ENCODE measurements at places on chromosomes 7 and 10.
A peak's percentile ranks its signal among the peaks of the same experiment; 100 is the strongest.

- no peak for DNase-seq
These were observed 5.7 kb downstream of the PANK1 start for GRCh38 chr10:89639326-89639725.

GRCh38 chr7:35380739-35381224 lies 126.9 kb upstream of the TBX20 start:
- no peak for DNase-seq

GRCh38 chr7:115133248-115133647 lies 211.4 kb downstream of the MDFIC start:
- DNase-seq, result no peak

DNA sequence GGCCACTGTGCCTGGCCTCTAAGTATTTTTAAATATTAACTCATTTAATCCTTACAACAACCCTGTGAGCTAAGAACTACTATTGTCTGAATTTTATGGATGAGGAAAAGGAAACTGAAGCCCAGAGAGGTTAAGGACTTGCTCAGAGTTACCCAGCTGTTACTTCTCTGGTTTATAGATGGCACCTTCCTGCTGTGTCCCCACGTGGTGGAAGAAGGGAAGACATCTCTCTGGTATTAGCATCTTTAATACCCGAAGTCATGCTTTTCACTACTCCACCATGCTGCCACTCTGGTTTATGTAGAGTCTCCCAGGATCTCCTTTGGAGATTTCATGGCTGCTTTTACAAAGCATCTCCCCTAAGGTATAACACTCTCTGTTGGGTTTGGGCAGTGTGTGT lies 105.5 kb upstream of the MKLN1 start:
- DNase-seq, result no peak

GRCh38 chr7:26667514-26668133 lies 196.8 kb downstream of the SKAP2 start:
- DNase-seq, result peak; percentile 5

DNA sequence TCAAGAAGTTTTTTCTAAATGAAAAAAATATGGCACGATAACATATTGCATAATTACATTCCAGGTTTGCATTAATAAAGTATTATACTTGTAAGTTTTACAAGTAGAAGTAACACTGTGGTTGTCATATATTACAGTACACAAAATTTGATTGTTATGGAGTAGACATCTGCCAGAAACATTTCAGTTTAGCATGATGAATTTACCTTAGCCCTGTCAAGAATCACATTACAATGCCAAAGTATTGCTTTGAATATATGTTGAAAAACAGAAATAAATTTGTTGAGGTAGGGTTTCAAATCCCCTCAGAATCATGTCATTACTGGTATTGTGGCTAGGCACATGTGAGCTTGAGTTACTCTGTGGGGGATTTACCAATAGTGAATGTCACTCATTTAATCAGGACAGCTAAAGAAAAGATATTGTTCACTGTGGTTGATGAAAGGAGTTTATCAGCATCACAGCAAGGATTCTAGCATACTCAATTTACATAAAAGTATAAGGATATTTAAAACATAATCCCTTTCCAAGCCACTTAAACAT lies 112.1 kb downstream of the MDFIC start:
- DNase-seq, result no peak

- DNase-seq, result no peak
These were observed 12.1 kb upstream of the RHBDD2 start for GRCh38 chr7:75866489-75867389.

DNA sequence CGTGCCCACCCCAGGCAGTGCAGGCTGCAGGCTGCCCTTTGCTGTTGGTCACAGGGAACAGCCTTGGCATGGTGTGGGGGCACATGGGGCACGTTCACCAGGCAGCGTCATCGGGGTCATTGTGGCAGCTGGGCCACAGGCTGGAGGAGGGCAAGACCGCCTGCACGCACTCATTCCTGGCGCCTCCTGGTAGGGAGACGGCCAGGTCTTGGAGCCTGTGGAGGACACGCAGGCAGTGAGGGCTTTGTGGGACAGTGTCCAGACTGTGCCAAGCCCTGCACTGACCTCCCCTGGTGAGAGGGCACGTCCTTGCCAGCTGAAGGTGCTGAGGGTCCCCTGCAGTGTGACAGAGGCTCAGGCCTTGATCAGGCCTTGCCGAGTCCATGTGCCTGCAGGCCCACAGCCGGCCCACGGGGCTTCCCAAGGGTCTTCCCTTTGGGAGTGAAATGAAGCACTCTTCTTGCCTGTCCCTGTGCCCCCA lies 76.4 kb downstream of the NKX6-2 start:
- DNase-seq, result no peak

DNA sequence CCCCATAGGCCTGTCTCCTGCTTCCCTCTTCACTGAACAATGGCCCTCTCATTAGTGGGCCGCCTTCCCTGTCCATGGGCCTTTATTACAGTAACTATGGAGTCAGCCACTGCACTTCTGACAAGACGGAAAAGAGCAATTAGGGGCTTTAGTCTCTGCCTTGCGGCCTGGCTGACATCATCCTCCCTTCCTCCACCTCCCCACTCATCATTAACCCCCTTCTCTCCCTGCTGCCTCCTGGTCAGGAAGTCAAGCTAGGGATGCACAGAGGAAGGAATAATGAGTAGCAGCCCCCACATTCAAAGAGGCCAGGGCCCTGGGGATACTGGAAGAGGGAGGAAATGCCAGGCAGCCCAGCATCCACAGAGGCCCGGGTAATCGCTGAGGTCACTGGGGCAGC lies 101.6 kb upstream of the PLXNA4 start:
- no peak for DNase-seq

- no peak for DNase-seq
These were observed 130.4 kb upstream of the STEAP4 start for GRCh38 chr7:88437132-88437531.

DNA sequence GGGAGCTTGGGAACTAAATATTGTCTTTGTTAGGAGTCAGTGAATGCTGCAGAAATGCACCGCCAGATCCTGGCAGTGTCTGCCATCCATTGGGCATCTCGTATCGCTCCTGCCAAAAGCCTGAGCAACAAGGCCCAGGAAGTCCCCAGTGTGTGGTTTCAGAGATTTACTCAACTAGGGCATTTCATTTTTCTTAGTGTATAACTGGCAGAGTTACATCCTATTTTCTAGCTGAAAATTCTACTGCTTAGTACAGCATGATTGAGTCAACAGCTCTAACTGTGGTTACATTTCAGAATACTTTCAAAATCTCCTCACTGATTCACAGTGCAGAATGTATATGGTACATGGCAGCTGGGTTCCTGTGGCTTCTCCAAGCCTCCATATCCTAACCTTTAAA lies 95.8 kb upstream of the CREB5 start:
- DNase-seq, result no peak

DNA sequence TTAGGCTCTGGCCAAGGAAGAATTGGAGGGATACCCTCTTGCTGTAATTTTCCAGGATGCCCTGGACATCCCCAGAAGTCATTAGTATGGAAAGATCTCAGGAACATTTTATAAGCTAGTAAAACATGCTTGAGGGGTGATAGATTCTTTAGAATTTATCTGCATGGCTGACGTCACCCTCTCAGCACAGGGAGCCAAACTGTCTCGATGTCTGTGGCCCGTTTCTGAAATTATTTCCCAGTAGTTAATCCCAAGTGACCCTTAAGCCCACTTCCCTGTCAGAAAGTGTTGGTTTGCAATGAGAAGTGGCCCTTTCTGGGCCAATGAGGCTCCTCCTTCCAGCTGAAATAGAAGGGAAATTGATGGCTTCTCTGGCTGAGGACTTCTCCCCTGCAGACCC lies 184.5 kb upstream of the BMPER start:
- no peak for DNase-seq

GRCh38 chr10:84348860-84349259 lies 20.5 kb downstream of the CCSER2 start:
- DNase-seq, result no peak

DNA sequence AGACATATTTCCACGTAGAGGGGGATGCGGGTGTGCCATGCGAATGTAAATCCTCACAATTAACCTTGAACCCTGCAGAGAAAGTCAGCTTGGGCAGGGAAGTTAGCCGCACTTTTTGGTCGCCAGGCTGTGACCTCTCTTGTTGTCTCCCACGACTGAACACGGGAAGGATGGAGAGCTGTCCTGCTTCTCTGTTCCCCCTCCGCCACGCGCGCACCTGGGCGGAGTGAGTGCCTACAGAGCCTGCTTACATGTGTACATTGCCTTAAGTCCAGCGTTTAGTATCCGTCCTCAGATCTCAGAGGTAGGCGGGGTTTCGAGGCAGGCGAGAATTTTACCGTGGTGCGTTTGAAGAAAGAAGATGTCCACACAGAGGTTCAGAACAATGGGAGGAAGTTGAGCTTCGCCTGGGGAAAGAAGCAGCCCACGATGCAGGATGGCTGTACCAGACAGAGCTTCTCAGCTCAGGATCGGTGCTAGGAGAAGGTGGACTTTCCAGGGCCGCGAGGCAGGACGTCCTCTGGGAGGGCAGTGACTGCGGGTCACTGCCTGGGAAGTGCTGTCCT lies 482 bp upstream of the ERCC6 start:
- peak; percentile 34 for DNase-seq

- no peak for DNase-seq
These were observed 311.7 kb downstream of the GATA3 start for GRCh38 chr10:8365935-8366911.

- no peak for DNase-seq
These were observed 12.3 kb downstream of the RBM17 start for GRCh38 chr10:6101181-6101580.

- no peak for DNase-seq
These were observed 12.7 kb upstream of the ATP6V1F start for GRCh38 chr7:128849804-128850490.

- DNase-seq, result no peak
These were observed 62.5 kb downstream of the CSGALNACT2 start for GRCh38 chr10:43200538-43201390.

GRCh38 chr7:112308974-112309373 lies 102.5 kb downstream of the ZNF277 start:
- DNase-seq, result no peak

DNA sequence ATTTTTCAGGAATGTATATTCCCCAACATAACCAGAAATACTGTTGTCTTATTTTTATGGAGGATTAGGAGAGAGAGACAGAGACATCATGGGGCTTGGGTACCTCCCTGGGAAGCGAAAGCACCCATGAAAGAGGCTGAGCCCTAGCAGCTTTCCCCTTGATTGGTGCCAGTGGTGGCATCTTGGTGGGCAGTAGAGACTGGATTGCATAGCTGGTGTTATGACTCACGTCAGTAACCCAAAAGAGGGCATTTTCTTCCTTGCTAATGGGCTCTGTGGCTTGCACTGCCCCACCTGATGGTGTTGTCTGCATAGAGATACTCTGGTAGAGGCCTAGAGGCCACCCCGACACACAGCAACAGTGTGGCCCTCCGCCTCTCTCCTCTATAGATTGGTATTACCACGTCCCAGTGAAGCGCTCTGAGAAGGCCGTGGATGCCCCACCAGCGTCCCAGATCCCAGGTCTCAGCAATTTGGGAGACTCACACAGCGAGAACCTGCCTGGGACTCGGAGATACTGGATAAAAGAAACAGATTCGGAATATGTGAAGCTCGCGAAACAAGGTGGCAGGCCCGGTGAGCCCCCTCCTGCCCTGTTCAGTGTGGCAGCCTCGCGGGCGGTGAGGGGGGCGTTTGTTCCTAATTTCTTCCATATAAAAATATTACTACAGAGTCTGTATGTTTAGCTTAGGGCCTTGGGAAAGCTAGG lies 5.8 kb downstream of the C7orf57 start:
- no peak for DNase-seq

GRCh38 chr7:157488281-157488680 lies 151.5 kb downstream of the DNAJB6 start:
- no peak for DNase-seq

DNA sequence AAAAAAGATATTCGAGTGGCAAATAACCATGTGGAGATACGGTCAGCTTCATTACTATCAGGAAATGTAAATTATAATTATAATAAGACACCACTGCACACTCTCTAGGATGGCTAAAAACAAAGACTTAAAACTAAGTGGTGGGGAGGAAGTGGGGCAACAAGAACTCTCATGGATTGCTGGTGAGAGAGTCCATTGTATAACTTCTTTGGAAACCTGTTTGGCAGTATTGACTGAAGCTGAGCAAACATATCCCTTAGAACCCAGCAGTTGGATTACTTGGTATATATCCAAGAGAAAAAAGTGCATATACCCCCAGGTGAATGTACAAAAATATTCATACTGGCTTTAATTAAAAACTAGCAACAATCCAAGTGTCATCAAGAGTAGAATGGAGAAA lies 133.7 kb upstream of the CTBP2 start:
- DNase-seq, result no peak

DNA sequence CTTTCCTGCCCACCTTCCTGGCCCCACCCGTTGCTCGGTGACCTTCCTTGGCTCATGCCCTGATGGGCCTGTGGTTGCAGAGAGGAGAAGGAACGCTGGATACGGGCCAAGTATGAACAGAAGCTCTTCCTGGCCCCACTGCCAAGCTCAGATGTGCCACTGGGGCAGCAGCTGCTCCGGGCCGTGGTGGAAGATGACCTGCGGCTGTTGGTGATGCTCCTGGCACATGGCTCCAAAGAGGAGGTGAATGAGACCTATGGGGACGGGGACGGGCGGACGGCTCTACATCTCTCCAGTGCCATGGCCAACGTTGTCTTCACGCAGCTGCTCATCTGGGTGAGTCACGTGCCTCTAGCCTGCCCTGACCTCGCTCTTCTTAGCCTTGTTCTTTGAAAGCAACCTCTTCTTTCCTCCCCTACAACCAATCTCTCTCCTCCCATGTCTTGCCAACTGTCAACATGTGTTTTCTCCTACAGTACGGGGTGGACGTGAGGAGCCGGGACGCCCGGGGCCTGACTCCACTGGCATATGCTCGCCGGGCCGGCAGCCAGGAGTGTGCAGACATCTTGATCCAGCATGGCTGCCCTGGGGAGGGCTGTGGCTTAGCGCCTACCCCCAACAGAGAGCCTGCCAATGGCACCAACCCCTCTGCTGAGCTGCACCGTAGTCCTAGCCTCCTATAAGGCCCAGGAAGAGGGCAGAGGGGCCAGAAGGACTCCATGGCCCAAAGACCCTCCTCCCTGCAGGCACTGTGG lies 24.1 kb downstream of the GBX1 start:
- DNase-seq, result no peak

DNA sequence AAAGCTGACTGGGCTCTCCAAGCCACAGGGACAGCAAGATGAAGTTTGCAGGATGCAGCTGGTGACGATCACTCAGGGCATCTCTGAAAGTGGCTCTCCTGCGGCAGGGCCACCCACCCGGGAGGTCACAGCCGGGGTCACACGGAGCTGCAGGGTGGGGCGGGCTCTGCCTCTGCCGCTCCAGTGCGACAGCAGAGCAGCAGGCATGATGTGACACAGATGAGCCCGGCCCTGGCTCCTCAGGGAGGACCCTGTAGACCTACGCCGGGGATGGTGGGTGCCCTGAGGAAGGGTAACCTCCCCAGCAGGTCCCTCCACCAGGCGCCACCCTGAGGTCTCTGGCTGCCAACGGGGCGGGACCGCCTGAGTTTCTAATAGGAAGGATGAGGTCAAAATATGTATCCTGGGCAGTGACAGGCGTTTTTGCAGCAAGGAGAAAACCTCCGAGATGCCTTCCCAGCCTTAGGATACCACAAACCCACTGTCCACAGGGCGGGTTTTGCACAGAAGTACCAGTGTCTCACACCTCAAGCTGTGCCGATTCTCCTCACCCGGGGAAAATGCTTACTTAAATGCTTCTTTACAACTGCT lies 114.8 kb upstream of the DIP2C start:
- no peak for DNase-seq

Data from activated naive CD4-positive, alpha-beta T cell (primary cell).